Stimulated activated CD4-positive, alpha-beta T cell treated with anti-CD3 and anti-CD28 coated beads, Interleukin-15, amount 100 ng/mL, for 24 hours (primary cell): ENCODE measurements at places on chromosomes 1 and 21.

- no peak for DNase-seq
Observed at GRCh38 chr1:115762779-115763178, 5.7 kb downstream of the CASQ2 start.

DNA sequence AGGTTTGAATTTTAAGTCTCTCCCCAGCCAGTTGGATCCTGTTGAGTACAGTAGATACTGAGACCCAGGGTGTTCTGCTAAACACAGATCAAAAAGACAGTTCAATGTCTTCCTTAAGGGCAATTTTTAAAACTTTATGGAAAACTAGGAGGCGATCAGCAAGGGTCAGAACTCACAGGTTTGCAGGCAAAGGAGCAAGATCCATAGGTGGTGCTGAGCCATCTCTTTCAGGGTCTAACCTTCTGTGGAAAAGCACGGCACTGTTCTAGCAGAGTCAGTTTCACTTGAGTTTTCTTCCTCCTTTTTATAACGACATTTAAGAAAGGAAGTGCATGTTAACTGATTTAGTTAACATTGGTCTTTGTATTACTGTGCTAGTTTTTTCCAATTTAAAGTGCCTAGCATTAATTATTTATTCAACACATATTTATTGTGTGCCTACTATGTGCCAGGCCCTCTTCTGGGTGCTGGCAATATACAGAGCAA lies at the start of gene CD84:
Gene CD84, minus strand, starts transcription at position 281 of the 486 bp plus-strand sequence. Its CDS starts 59 bp downstream, at position 222.
- no peak for DNase-seq

GRCh38 chr21:14678973-14679574 lies 133.0 kb upstream of the SAMSN1 start:
- DNase-seq = no peak

DNA sequence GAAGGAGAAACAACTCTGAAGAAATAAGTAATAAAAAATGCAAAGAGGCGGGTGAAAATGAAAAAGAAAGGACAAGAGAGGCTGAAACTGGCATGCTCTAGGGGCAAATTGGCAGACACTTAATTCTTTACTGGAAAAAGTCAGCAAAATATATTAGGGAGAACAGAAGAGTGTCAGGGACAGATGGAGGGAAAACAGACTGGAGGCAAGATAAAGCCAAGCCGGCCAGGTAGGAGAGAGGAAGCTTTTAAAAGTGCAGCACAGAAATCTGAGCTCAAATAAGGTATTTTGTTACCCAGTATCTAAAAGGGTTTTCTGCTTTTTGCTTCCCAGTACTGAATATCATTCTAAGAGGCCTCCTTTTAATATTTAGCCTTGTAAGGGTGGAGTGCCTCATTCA lies 339.3 kb downstream of the PAPPA2 start:
- DNase-seq = no peak

DNA sequence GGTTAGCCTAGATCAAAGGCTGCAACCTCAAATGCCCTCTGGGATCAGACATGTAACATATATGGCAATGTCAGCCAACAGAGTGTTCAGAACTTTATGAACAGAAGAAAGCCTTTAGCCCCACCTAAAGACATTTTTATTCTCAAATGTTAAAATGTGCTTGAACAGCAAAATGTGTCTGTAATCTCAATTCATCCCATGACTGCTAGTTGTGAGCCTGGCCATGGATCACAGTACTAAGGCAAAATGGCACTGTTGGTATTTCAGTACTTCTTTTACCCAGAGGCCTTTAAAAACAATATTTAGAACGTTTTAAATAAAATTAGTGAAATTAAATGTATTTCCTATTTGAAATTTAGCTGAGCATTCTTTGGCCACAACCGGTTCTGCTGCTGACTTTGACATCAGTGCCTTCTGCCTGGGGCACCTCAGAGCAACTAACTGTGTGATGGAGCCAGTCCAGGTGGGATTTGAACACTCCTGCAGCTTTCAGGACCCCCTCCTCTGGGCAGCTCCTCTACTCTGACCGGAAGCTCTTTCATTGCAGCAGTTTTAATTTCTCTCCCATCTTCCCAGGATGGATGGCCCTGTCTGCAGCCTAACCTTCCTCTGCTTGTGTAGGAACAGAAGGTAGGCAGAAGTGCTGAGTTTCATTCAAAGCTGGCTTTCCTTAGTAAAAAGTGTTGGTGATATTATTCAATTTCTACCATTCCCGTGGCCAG lies 68.3 kb upstream of the NFIA start:
- no peak for DNase-seq
